ENCODE measurements at places on chromosomes 12 and 14.

DNA sequence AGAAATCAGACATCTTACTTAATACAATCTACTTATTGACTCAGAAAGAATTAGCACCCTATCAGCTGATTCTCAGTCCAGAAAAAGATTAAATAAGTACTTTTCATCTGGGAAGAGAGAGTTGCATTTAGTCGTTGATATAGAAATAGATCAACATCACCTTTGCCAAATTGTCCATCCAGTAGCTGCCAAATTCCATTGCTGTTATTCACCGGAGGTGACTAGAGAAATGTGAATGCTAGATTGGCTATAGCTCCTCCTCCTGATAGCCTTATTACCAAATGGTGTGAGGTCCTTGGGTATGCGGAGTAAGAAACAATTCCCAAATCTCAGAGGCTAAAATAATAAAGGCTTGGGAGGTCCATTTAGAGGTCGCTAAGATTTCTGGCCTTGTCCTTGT, 723.3 kb upstream of the FLRT2 start:
- no peak overlapping the region for H3K27ac ChIP-seq
- H3K4me3 ChIP-seq = no peak overlapping the region
- H3K27me3 ChIP-seq = no peaks in the 10 kb centered on the region
- DNase-seq = no peak

GRCh38 chr12:124796303-124796960, 67.2 kb downstream of the SCARB1 start:
- H3K27ac ChIP-seq = no peak overlapping the region
- no peaks in the 10 kb centered on the region for H3K27me3 ChIP-seq
- no peak overlapping the region for H3K4me3 ChIP-seq

DNA sequence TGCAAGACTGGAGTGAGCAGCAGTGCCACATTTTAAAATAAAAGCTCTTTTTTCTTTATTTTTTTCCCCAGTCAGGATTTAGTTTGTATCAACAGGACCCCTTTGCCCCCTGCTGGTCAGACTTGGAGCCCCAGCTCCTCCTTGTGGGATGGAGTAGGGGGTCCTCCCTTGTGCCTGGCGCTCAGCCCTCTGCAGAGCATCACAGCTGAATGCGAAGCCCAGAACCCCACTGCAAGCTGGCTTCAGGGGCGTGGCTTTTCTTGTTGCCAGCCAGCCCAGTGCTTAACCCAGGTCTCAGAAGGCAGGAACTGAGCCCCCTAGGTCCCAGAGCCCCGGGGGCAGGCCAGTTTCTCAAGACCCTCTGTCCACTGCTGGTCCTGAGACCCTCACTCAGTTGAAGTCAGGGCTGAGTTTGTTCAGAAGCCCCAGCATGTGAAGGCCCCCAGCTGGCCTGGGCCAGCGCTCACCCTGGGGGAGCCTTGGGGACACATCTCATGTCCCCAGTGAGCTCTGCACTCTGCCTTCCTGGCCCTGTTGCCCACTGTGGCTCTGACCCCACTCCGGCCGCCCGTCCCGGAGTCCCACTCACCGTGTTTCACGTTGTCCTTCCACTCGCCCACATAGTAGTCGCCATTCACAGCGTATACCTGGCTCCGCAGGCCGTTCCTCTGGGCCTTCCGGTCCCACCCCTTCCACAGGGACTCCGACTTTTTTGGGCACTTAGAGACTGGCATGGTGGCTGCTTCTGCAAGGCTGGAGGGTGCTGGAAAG, 519 bp downstream of the MORN3 start:
- H3K4me1 ChIP-seq = peaks cover 18% of the 10 kb centered on the region
- DNase-seq = no peak
- no peaks in the 10 kb centered on the region for H3K36me3 ChIP-seq
- no peak overlapping the region for H3K4me3 ChIP-seq
- H3K27ac ChIP-seq = no peak overlapping the region

- H3K4me1 ChIP-seq = no peaks in the 10 kb centered on the region
- H3K36me3 ChIP-seq = no peaks in the 10 kb centered on the region
- no peaks in the 10 kb centered on the region for H3K27me3 ChIP-seq
- DNase-seq = no peak
- no peak overlapping the region for H3K27ac ChIP-seq
Measured at GRCh38 chr12:14279845-14280244, 85.6 kb upstream of the ATF7IP start.

DNA sequence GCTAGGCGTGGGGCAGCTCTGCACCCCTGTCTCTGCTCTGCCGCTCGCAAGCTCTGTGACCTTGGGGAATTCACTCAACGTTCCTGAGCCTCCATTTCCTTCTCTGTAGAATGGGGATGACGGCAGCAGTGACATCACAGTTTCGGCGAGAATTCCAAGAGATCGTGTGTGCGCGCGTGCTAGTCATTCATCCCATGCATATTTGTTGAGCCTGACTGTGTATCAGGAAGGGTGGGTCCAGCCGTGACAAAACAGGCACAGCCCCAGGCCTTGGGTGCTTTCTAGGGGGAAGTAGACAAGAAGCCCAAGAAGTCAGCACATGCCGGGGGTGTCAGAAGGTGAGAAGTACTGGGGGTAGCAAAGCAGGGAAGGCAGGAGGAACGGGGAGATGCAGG, 145.6 kb upstream of the NCOR2 start:
- no peaks in the 10 kb centered on the region for H3K36me3 ChIP-seq
- no peaks in the 10 kb centered on the region for H3K27me3 ChIP-seq
- H3K4me3 ChIP-seq = no peak overlapping the region
- no peak overlapping the region for H3K27ac ChIP-seq
- no peak for DNase-seq

GRCh38 chr14:101922866-101923265, 41.5 kb upstream of the DYNC1H1 start:
- H3K27ac ChIP-seq = no peak overlapping the region
- H3K27me3 ChIP-seq = no peaks in the 10 kb centered on the region
- peaks cover 29% of the 10 kb centered on the region for H3K36me3 ChIP-seq
- no peaks in the 10 kb centered on the region for H3K4me1 ChIP-seq

- H3K36me3 ChIP-seq = no peaks in the 10 kb centered on the region
- H3K27me3 ChIP-seq = no peaks in the 10 kb centered on the region
- H3K27ac ChIP-seq = no peak overlapping the region
- no peak overlapping the region for H3K4me3 ChIP-seq
Measured at GRCh38 chr12:75483431-75483830, 2.9 kb downstream of the GLIPR1 start.

- H3K27me3 ChIP-seq = peaks cover 7% of the 10 kb centered on the region
- DNase-seq = no peak
- H3K36me3 ChIP-seq = no peaks in the 10 kb centered on the region
- H3K4me3 ChIP-seq = no peak overlapping the region
- no peak overlapping the region for H3K27ac ChIP-seq
Measured at GRCh38 chr14:104656014-104656714, 33.3 kb upstream of the INF2 start.

GRCh38 chr12:22329621-22330020, 4.9 kb downstream of the ST8SIA1 start:
- no peaks in the 10 kb centered on the region for H3K4me1 ChIP-seq
- H3K27me3 ChIP-seq = peaks cover 25% of the 10 kb centered on the region
- H3K4me3 ChIP-seq = no peak overlapping the region
- no peak overlapping the region for H3K27ac ChIP-seq
- DNase-seq = no peak

- DNase-seq = no peak
- H3K36me3 ChIP-seq = no peaks in the 10 kb centered on the region
- H3K4me3 ChIP-seq = no peak overlapping the region
- H3K27ac ChIP-seq = no peak overlapping the region
- no peaks in the 10 kb centered on the region for H3K27me3 ChIP-seq
Measured at GRCh38 chr12:54601841-54602240, 13.4 kb upstream of the PPP1R1A start.

- no peaks in the 10 kb centered on the region for H3K27me3 ChIP-seq
- no peaks in the 10 kb centered on the region for H3K4me1 ChIP-seq
- H3K36me3 ChIP-seq = no peaks in the 10 kb centered on the region
- no peak overlapping the region for H3K4me3 ChIP-seq
- H3K27ac ChIP-seq = no peak overlapping the region
Measured at GRCh38 chr14:32808644-32809043, 130.0 kb upstream of the NPAS3 start.

GRCh38 chr12:54958048-54958658, 26.4 kb downstream of the TESPA1 start:
- no peak overlapping the region for H3K4me3 ChIP-seq
- no peak overlapping the region for H3K27ac ChIP-seq

- H3K27me3 ChIP-seq = no peaks in the 10 kb centered on the region
- no peaks in the 10 kb centered on the region for H3K4me1 ChIP-seq
- no peak for DNase-seq
- H3K4me3 ChIP-seq = no peak overlapping the region
Measured at GRCh38 chr14:83269583-83269982, 1735.9 kb upstream of the SEL1L start.

DNA sequence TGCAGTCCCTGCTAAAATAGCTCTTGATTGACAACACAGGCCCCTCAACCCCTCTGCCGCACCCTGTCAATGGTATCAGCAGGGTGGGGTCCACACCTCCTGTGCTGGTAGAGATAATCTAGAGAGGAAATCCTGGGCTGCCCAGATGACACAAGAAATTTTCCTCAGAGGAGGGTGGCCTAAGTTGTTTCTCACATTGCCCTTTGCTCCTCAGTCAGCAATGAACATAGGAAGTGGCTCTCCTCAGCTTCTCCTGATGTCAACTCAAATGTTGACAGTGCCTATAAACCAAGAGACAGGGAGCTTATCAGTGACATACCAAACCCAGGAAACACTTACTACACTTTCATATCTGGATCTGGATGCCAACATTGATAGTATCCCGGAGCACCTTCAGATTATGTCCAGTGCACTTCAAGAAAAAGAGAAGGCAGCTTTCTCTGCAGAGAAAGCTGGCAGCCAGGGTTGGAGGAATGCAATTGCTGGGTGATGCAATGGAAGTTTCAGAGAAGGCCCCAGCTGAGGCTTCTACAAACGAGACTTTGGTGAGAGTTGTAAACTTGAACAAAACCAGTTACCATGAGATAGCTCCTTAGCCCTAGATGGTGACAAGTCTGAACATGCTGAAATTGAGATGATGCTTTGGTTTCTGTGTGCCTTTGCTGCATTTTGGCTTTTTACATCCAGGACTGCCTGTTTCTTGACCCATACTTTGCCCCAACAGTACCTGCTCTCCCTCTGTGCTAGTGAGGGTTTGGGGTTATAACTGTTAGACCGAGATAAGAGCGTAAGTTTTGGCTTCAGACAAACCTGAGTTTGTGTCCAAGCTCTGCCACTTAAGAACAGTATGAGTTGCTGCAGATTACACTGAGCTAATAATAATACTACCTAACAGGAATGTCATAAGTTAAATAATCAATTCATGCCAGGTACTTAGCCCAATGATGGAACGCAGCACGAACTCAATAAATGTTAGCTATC, 183.5 kb downstream of the NUAK1 start:
- peak; percentile 53 for DNase-seq
- no peaks in the 10 kb centered on the region for H3K36me3 ChIP-seq
- peaks cover 5% of the 10 kb centered on the region for H3K4me1 ChIP-seq
- H3K4me3 ChIP-seq = no peak overlapping the region
- H3K27ac ChIP-seq = no peak overlapping the region
- H3K27me3 ChIP-seq = no peaks in the 10 kb centered on the region

DNA sequence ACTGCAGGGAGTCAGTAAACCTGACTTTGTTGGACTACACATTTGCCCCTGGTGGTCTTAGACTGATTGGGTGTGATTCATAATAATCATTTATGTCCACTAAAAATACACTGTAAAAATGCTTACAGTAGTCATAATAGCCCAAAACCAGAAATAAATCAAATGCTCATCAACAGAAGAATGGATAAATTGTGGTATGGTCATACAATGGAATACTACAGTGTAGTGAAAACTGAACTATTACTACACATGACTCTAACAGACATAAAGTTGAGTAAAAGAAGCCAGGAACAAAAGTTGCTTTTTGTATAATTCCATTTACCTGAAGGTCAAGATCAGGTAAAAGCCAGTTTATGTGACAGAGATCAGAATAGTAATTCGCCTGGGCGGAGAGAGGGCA, 57.2 kb upstream of the CDKL1 start:
- no peak overlapping the region for H3K4me3 ChIP-seq
- no peak overlapping the region for H3K27ac ChIP-seq
- no peak for DNase-seq
- H3K36me3 ChIP-seq = peaks cover 54% of the 10 kb centered on the region
- H3K4me1 ChIP-seq = no peaks in the 10 kb centered on the region

- peak within 1 kb of the TSS; percentile 45 for H3K4me3 ChIP-seq
- peaks cover 22% of the 10 kb centered on the region for H3K4me1 ChIP-seq
- no peak within 1 kb of the TSS for H3K27ac ChIP-seq
- DNase-seq = no peak
Measured at GRCh38 chr12:53974084-53975063, at the start of gene HOTAIR. Gene HOTAIR (minus strand): TSS chr12:53974954.

DNA sequence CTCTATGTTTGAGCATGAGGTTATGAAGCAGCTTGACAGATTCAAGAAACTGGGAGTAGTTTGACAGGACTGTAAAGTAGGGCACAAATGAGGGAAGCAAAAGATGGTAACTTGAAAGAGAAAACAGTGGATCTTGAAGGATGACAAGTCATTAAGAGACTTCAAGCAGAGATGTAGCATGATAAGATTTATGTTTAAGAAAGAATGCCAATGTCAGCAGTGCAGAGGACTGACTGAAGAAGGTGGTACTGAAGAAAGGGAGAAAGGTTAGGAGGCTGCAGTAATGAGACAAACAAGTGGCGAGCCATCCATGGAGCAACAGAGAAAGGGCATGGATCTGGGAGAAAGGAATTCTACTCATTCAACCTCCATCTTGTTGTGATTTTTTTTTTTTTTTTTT, 120.2 kb upstream of the RAP1B start:
- no peak for DNase-seq
- H3K4me3 ChIP-seq = no peak overlapping the region
- H3K27me3 ChIP-seq = no peaks in the 10 kb centered on the region

GRCh38 chr14:99395909-99396530, 84.6 kb downstream of the SETD3 start:
- H3K4me3 ChIP-seq = no peak overlapping the region
- H3K36me3 ChIP-seq = peaks cover 55% of the 10 kb centered on the region
- no peaks in the 10 kb centered on the region for H3K27me3 ChIP-seq
- DNase-seq = no peak

- DNase-seq = no peak
- no peaks in the 10 kb centered on the region for H3K27me3 ChIP-seq
- H3K36me3 ChIP-seq = no peaks in the 10 kb centered on the region
- H3K4me1 ChIP-seq = peaks cover 3% of the 10 kb centered on the region
Measured at GRCh38 chr12:124162151-124163110, 132.5 kb upstream of the RFLNA start.

- DNase-seq = no peak
- no peaks in the 10 kb centered on the region for H3K36me3 ChIP-seq
- H3K4me1 ChIP-seq = no peaks in the 10 kb centered on the region
- no peak overlapping the region for H3K27ac ChIP-seq
- no peaks in the 10 kb centered on the region for H3K27me3 ChIP-seq
- H3K4me3 ChIP-seq = no peak overlapping the region
Measured at GRCh38 chr12:63319936-63320633, 169.1 kb upstream of the AVPR1A start.

- no peaks in the 10 kb centered on the region for H3K27me3 ChIP-seq
- no peak overlapping the region for H3K27ac ChIP-seq
- DNase-seq = no peak
- no peaks in the 10 kb centered on the region for H3K36me3 ChIP-seq
Measured at GRCh38 chr14:76882651-76883050, 56.4 kb downstream of the LRRC74A start.
